ENCODE measurements at places on chromosomes 5 and 9. TPM values are rescaled to one million over a fixed set of nuclear protein-coding genes. Genes with fewer than 3 reads are reported as not detected.

Gene DUSP1
- 126 TPM for total RNA-seq

Gene MRPS30
- 45.4 TPM for total RNA-seq

Gene KCNV2
- not detected for total RNA-seq

Gene SOX30
- total RNA-seq: not detected

Gene INPP5E
- 24.6 TPM for total RNA-seq

DNA sequence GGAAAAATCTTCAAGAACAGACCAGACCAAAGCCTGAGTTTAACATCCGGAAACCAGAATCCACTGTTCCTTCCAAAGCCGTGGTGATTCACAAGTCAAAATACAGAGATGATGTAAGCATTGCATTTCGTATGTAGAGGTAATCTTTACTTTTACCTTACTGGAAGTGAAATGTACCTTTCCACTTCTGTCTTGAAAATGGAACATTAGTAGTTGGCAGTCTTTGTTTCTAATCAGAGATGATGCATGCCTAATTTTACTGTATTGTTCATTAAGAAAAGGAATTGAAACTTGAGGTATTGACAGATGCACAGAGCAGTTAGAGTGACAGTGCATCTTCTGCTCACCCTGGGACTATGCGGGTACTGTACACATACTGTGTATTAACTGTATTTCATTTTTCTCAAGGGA, 34.6 kb downstream of the HABP4 start:
- no peak for DNase-seq

DNA sequence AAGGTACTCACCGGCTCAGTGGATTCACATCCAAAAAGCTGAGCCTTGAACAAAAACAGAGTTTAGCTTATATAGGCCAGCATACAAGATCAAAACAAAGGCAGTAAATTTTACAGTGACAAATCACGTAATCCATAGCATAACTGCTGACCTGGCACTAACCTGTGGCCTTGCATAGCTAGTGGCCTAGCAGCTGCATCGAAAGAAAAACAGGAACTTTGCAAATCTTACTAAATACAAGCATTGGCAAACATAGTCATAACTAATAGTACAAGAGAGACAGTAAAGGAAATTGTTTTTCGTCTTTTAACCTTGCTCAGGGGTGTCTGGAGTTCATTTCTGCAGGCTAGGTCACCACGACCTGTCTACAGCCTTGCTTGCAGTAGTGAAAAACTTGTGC, 4.8 kb downstream of the HSDL2 start:
- DNase-seq: no peak

DNA sequence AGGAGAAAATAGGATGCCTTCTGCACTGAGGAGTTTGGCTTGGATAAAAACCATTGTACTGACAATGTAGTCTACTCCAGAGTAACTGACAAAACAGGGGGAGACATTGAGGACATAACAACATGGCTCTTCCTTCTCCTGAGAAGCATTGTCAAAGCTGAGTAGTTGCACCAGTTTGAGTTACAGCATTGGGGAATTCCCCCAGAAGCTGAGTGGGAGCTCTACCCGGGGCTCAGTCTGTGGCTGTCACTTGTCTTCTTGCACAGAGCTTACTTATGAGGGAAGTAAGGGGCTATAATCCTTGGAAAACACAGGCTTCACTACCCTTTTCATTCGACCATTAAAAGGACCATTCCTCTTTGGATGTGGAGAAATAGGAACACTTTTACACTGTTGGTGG, 21.2 kb downstream of the HSPB3 start:
- DNase-seq: no peak

- no peak for DNase-seq
Observed at GRCh38 chr5:1832511-1833250, 31.5 kb downstream of the NDUFS6 start.

DNA sequence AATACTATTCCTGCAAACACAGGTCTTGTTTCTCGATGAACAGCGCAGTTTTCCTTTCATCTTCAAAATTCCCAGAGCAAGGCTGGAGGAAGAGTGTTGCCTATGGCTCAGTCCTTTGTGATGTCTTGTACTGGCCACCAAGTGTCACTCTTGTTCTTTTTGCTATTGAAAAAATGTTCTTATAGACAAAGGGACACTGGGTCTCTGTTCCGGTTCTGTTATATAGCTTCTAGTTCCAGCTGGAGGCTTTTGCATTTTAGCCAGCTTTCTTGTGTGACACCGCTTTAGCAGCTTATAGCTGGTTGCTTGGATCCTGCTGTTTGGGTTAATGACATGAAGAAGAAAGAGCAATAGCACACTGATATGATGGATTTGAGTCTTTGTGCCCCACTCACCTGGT, 343.7 kb upstream of the KCNN2 start:
- DNase-seq: no peak

DNA sequence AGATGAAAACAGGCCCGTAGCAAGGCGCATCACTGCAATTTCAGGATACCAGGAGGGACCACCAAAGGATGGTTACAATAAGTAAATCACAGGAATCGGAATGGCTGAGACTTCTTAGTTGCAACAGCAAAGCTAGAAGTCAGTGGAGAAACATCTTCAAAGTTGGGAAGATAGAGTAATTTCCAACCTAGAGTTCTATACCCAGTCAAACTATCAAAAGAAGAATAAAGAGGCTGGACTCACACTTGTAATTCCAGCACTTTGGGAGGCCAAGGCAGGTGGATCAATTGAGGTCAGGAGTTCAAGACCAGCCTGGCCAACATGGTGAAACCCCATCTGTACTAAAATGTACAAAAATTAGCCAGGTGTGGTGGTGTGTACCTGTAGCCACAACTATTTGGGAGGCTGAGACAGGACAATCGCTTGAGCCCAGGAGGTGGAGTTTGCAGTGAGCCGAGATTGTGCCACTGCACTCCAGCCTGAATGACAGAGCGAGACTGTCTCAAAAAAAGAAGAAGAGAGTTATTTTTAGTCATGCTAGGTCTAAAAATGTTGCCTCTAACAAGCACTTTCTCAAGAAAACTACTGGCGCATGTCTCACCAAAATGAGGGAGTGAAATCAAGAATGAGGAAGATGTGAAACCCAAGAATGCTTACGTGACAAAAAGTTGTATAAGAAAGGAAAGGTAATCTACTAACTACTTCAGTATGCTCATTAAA, 267.7 kb downstream of the DENND1A start:
- no peak for DNase-seq

GRCh38 chr9:75229605-75230332, 141.5 kb downstream of the OSTF1 start:
- no peak for DNase-seq

DNA sequence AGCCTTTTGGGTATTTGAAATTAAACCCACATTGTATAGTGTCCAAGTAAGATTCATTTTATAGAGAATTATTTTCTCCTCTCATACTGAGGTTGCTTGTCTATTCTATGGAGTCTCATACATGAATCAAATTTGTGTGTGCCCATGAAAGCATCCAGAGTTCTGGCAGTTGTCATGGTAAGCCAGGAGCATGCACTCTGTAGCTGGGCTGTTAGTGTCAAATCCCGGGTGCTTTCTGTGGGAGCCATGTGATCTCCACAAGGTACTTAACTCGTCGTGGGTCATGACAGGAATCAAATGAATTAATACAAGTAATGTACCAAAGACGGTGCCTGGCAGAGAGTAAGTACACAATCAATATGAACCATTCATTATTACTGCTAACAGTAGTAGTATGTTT, 58.7 kb downstream of the FBXL7 start:
- no peak for DNase-seq

Measured in mesothelial cell of epicardium (in vitro differentiated cells).